ENCODE measurements at places on chromosomes 7 and 10. TPM values are rescaled to one million over a fixed set of nuclear protein-coding genes. Genes with fewer than 3 reads are reported as not detected.

Gene UCMA
- not detected for total RNA-seq

Gene ASB10
- total RNA-seq: not detected

Gene SCIN
- total RNA-seq: not detected

Gene JMJD1C
- 110 TPM for total RNA-seq

Gene PPP1R17
- 657 TPM for total RNA-seq

Gene HABP2
- total RNA-seq: not detected

Gene GPER1
- total RNA-seq: 0.59 TPM

Gene MBL2
- not detected for total RNA-seq
